Activated naive CD4-positive, alpha-beta T cell treated with Interleukin-2 at 50 U/mL for 16 hours (primary cell): ENCODE measurements at places on chromosomes 2 and 18.

DNA sequence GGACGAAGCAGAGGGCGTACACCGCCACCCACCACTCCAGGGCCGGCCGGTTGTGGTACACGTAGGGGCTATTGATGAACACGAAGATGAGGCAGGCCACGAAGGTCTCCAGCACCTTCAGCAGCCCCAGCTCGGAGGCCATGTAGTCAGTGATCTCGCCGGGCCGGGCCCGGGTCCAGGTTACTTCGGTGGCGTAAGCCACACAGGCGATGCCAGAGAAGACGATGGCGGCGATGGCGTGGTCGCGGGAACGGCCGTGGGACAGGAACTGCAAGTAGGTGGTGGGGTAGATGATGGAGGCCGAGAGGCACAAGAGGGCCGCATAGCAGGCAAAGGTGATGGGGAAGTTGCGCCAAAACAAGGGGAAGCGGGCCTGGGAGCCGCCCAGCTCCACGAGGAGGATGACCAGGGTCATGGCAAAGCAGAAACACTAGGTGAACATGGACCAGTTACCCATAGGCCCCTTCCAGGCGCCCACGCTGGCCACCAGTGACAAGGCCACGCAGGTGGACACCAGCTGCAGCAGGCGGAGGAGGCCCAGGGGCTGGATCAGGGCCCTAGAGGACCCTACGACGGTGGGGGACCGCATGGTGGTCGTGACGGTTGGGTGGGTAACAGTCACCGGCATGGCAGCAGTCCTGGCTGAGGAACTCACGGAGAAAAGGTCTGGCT lies 128.4 kb upstream of the FAM98A start:
- no peak for DNase-seq

DNA sequence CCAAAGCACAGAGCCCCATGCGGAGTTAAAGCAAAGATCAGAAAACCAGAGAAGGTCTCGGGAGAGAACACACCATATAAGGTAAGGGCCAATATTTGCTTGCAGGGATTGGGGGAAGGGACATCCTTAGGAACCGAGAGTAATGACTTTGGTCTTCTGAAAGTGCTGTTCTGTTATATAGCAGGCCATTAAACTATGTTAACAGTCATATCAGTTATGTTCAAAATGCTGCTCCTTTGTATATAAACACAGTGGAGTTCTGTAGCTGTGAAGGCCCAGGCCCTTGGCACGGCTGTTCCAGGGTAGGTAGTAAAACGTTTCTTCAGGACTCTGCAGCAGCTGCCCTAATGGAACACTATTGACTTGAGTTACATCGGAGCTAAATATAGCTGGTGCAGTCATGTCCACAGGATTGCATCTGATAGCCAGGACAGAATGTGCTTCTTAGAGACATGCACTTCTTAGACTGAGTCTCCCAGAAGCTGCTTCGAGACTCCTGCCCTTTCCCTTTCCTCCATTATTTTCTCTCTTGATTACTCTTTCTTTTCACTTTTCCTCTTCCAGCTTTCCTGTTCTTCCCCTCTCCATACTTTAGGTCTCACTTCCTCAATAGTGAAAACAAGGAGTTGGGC lies 122.4 kb downstream of the SETBP1 start:
- DNase-seq: no peak

DNA sequence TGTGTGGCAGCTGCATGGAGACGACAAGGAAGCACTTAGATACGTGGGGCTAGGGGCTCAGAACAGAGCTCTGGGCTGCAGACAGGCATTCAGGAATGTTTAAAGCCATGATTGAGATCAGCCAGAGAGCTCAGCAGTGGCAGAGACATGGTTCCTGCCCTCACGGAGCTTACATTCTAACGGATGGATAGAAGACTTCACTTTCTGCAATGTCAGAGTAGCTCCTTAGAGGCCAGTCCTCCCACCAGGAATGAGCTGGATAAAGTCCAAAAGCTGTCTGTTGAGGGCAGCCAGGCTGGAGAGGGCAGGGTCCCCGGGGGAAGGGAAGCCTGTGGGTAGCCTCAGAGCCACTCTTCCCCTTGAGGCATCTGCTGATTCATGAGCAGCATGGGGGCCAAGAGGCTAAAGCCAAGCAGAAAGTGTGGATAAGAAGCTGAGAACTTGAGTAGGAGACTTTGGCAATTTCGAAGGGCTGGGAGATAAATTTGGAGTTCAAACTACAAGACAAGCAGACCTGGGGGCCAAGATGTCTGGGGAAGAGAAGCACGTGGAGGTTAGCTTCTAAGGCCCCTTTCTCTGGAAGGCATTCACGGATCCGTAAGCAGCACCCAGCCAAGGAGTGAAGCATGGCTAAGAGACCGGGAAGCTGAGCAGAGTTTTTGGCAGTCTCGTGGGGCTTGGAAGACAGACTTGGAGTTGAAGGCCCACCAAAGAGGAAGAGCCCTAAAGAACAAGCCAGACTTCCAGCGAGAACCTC lies 9.7 kb upstream of the CIB4 start:
- DNase-seq: no peak

DNA sequence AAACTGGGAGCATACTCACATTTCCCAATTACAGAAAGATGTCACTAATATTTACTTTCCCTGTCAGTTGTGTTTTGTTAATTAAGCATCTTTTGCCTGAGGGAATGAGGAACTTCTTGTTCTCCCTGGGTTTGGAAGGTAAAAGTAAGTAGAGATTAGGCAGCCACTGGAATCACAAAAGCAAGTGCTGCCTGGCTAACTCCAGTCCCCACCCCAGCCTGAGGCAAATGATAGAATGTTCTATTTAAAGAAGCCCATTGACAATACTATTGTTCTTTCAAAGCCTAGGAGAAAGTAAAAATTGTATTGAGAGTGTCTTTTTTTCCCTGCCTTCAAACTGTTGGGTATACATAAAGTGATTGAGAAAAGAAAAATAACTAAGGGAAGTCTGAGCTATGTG lies 93.8 kb downstream of the MBD2 start:
- DNase-seq: no peak

- DNase-seq: no peak
These were observed 44.7 kb downstream of the MGAT4A start for GRCh38 chr2:98685930-98686887.

GRCh38 chr2:189252991-189253675 lies 73.6 kb upstream of the COL5A2 start:
- DNase-seq: no peak

GRCh38 chr2:216991563-216991962 lies 131.7 kb upstream of the TNP1 start:
- no peak for DNase-seq

DNA sequence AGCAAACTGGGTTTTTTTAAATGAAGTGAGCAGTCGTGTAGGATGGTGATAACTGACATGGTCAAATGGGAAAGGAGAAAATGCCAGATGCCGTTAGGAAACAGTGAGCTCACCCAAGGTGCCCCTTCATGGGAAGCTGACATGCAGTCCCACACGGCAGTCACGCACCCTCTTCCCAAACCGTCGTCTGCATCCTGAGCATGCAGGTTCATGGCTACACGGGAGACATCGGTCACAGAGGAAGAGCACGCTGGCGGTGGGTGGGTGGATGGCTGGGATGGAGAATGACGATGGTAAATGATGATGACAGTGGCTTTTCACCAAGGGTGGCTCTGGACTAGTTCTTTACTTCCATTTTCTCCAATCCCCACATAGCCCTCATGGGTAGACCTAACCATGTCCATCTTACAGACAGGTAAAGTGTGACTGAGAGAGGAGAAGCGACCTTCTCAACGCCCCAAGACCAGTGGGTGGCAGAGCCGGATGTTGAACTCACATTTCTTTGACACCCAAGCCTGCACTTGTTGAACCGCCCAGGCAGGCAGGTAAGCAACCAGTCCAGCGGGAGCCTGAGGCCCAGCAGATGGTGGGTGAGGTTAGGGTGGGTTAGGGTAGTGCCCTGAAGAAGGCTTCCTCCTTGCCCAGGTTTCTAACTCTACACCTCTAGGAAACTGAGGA lies 44.5 kb downstream of the TNS1 start:
- no peak for DNase-seq

DNA sequence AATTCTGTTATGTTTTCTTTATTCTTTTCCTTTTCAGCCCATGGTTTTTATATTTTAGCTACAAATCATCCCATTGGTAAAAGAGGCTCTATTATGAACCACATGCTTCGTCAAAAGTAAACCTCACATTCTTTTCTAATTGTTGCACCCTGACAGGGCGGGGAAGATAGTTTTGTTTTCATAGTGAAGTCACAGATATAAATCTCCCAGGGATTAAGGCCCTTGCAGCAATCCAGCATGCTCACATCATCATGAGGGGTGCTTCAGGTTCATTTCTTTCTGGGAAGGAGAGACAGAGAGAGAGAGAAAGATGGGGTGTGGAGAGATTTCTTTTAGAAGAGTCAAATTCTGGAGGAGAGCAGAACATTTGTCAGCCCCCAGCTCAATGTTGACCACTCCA lies 124.5 kb upstream of the CDC42EP3 start:
- DNase-seq: no peak

DNA sequence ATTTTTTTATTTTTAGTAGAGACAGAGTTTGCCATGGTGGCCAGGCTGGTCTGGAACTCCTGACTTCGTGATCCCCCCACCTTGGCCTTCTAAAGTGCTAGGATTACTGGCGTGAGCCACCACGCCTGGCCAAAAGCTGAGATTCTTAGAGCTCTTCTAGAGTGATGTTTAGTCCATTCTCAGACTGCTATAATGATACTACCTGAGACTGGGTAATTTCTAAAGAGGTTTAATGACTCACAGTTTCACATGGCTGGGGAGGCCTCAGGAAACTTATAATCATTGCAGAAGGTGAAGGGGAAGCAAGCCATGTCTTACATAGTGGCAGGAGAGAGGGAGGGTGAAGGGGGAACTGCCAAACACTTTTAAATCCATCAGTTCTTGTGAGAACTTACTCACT lies 1804.9 kb upstream of the LRRTM1 start:
- DNase-seq: no peak

DNA sequence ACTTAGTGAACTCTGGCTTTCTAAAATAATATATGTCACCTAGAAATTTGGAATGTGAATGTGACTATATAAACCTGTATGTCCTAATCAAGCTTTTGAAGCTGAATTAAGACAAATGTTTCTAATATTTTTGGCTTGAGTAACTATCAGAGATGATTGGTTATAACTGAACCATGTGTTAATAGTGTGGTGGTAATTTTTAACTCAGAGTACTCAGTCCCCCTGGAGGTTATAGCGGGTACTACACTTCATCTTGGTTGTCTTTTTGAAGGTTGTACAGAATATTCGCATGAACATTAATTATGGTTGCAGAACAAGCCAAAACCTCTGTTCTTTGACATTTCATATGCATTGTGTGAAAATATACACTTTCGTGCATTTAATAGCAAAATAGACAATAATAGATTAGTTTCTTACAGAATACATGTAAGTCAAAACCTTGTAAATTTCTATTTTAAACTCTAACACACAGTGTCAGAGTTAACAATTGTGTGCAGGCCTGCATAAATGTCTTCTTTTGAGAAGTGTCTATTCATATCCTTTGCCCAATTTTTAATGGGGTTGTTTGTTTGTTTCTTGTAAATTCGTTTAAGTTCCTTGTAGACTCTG lies 86.0 kb downstream of the OSBPL6 start:
- no peak for DNase-seq

- no peak for DNase-seq
These were observed 212.6 kb upstream of the FBXO11 start for GRCh38 chr2:48118895-48119294.

- no peak for DNase-seq
These were observed 7.0 kb upstream of the STK39 start for GRCh38 chr2:168254158-168254935.

DNA sequence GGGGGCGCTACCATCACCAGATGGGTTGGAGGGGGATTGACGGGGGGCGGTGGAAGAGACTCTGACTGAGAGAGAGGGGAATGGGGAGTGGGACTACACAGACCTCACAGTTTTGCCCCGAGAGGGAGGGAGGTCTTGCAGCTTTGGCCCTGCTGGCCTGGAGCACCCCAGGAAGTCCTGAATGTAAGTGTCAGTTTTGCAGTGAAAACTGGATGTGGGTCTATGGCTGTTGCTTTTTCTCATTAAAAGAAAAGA lies 2.4 kb downstream of the TCF7L1 start:
- DNase-seq: no peak

DNA sequence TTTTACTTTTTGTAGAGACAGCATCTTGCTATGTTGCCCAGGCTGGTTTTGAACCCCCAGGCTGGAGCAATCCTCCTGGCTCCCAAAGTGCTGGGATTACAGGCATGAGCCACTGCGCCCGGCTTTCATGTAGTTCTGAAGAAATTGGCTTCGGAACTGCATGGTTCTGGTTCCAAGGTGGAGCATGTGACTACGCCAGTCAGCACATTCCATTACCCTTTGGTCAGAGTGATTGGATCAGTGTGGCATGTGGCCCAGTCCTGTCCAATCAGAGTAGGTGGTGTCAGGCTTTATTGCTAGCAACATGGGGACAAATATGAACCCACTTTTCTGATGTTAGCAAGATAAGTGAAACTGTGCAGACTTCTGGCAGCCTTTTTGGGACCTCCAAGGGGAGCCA lies 16.3 kb upstream of the ATOH8 start:
- DNase-seq: no peak

DNA sequence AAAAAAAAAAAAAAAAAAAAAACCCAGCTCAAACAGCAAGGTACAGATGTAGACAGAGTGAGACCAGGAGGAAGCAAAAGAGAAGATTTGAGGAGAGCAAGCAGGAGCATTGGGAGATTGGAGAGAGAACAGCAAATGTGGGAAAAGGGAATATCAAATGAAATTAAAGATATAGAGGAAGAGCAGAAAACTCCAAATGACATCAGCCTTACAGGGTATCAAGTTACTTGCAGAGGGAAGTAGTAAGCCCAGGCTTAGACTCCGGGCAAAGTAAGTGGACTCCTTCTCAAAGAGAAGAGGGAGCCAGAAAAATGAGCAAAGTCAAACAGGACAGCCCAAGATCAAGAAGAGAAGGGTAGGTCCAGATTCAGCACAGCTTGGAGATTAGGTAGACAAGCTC lies 93.3 kb upstream of the PPP1CB start:
- DNase-seq: no peak

GRCh38 chr2:20352230-20352578 lies 1.6 kb upstream of the PUM2 start:
- DNase-seq: no peak

GRCh38 chr2:142435847-142436246 lies 305.0 kb upstream of the LRP1B start:
- no peak for DNase-seq

DNA sequence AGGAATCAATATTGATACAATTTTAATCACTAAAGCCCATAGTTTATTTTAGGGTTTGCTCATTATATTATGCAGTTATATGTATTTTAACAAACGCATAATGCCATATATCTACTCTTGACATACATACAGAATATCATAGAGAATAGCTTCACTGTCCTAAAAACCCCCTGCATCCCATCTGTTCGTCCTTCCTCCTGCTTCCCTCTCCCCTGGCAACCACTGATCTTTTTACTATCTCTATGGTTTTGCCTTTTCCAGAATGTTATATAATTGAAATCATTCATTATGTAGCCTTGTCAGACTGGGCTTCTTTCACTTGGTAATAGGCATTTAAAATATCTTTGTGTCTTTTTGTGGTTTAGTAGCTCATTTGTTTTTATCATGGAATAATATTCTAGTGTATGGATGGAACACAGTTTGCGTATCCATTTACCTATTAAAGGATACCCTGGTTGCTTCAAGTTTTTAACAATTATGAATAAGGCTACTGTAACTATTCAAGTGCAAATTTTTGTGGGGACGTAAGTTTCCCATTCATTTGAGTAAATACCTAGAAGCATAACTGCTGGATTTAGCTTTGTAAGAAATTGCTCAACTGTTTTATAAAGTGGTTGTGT lies 801.6 kb upstream of the GCFC2 start:
- no peak for DNase-seq

- no peak for DNase-seq
These were observed 9.3 kb downstream of the CHCHD5 start for GRCh38 chr2:112593736-112594135.

GRCh38 chr18:26806224-26806623 lies 59.3 kb downstream of the AQP4 start:
- no peak for DNase-seq
